ENCODE measurements at places on chromosomes 4 and X.

- no peak for DNase-seq
Observed at GRCh38 chrX:17986440-17986839, 125.3 kb upstream of the RAI2 start.

- peak; percentile 40 for DNase-seq
Observed at GRCh38 chrX:29787656-29788055, 427.7 kb upstream of the MAGEB2 start.

DNA sequence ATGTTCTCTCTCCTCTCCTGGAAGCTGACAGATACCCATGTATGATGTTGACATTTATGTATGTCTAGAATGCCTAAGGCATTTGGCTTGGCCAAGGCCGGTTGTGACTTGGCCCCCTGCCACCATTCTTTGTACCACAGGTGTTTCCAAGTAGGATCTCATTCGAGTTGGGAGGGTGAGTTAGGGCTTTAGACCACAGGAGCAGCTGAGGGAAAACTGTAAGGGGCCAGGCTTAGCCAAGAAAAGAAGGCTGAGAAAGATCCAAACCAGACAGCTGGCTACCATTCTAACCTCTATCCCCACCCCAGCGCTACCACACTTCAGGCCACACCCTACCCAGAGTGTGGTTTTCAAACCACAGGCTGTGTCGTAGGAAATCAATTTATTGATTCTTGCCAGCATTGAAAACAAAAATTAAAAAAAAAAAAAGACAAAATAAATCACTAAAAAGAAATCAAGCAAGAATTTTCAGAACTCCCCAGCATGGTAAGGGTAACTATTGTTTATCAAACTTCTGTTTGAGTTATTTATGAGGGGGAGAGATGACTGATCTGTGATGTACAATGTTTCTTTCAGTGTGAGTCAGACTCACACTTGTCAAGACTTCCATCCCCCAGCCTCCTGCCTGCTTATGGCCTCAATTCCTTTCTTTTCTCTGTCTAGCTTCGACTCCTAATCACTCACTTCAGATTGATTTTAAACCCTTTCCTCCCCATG, 9.9 kb downstream of the TMSB4X start:
- no peak for DNase-seq

GRCh38 chrX:13511944-13512330, 57.5 kb upstream of the EGFL6 start:
- no peak for DNase-seq

GRCh38 chrX:42946544-42947194, 168.7 kb upstream of the PPP1R2C start:
- DNase-seq: no peak

DNA sequence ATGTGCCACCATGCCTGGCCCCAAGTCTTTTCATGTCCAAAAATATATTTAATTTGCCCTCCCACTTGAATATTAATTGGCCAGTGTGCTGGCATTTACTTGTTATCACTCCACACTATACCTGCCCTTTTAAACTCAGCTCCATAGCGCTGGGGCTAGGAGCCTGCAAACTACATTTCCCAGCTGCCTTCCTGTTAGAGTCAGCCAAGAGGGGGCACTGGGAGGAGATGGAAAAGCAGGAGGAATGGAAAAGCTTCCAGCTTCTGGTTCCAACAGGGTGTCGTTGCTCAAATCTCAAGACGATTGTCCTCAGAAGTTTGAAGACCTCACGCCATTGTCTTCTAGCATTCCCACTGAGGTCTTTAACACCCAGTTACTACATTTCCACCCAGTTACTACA, 315.5 kb downstream of the BCOR start:
- DNase-seq: no peak

DNA sequence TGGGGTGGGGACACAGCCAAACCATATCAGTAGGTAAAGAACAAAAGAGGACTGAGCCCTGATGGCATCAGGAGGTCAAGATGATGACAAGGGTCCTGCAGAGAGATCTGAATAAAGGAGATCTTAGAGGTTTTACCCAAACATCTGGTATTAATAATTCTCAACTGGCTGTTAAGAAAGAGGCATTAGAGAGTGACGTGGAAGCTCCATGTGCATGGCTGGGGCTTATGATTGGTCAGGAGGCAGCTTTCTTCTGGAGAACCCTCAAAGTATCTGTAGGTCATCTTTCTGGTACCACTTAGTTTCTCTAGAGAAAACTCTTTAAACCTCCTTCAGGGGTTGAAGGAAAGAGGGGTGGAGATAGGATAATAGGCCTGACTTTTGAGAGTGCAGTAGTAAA, 18.7 kb downstream of the MGST2 start:
- DNase-seq: peak; percentile 62

- no peak for DNase-seq
Observed at GRCh38 chrX:118058924-118059323, 57.7 kb downstream of the KLHL13 start.

DNA sequence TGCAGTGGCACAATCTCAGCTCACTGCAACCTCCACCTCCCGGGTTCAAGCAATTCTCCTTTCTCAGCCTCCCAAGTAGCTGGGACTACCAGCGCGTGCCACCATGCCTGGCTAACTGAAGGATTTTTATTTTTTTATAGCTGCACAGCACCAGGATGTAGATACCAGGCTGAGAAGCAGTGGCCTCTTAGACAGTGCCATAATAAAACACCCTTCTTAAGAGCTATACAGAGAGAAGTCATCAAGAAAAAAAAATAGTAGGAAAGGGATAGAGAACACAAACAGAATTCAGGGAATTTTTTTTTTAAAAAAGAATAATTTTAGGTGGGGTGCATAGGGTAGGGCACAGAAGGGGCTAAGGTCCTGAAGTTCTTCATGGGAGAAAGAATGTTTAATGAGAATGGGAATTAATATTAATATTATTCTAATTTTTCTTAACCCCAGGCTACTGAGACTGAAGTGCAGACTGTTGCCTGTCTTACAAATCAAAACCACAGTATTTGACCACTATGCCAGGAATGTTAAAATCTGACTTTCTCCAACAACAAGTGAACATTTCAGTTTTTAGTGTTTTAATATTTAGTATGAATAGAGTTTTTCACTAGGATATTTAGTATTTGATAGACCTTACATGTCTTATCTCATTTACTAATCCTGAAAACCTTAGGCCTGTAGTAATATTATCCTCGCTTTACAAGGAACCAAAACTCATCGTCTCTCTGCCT, 146.7 kb downstream of the KCNIP4 start:
- DNase-seq: no peak

DNA sequence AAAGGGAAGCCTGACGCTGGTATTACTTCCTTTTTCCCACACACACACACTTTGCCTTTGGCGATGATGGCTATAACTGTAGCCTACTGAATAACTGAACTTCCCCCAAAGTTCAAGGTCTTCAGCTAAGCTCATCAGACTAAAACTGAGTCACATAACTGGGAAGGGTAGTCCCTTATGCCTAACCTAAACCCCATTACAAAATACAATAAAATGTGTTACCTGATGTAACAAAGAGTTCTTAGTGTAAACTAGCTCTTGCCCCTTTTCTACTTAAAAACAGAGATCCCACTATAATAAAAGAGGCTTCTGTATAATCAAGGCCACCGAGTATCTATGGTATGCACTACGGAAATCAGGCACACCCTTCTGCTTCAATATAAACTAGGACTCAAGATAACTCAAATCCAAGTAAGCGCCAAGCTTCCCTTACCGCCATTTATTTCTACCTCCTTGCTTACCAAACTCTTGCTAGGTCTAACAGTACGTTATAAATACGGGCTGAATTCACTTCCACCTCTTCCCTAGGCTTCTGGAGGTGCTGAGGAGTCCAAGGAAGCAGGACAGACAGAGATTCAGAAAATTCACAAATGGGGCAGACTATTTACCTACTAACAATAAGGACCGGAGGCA, 2.4 kb downstream of the OTUD4 start:
- DNase-seq: no peak

- no peak for DNase-seq
Observed at GRCh38 chr4:152392079-152392478, 143.8 kb downstream of the FBXW7 start.

DNA sequence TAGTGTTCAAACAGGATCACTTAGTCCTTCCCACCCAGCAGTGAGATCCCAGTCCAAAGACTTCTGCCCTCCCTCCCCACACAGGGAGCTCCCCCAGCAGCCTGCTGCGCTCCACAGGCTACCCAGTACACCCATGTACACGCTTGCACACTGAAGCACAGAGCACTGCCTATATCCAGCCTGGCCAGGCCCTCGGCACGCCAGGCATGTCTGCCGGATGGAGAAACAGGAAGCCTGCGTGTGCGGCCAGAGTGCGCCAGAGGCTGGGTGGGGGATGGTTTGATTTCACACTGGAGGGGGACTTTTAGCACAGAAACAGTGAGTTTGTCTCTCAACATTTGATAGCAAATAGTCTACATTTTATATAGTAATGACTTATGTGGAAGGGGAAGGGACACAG, 833.5 kb upstream of the IGFBP7 start:
- peak; percentile 17 for DNase-seq

- no peak for DNase-seq
Observed at GRCh38 chr4:146123231-146123630, 52.3 kb upstream of the LSM6 start.

GRCh38 chrX:20378233-20378920, 111.7 kb upstream of the RPS6KA3 start:
- no peak for DNase-seq

DNA sequence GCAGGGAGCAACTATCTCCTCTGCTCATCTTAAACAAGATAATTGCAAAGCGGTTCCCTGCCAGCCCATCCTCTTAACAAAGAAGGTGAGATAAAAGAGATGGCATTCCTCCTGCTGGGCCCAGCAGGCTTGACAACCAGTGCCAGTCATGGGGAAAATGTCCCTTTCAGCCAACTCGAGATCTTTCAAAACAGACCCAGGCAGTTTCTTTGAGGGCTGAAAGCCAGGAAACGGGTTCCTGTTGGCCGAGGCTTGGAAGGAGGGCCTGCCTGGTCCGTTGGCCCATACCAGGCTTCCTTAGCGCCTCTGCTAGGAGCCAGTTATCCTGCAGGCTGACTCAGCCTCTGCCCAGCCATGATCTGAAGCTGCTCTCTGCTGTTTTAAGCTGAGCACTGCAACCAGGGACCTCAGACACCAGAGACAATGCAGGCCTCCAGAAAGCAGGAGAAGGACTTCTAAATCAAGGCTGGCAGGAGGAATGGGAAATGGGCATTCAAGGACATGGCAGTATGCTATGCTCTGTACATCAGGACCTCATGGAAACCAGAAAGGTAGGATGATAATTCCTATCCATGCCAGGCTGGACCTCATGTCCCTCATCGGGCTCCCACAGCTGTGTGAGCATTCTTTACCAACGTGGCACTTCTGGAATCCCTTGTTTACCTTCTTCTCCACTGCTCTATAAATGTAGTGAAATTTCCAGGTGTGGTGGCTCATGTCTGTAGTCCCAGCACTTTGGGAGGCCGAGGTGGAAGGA, 42.4 kb upstream of the SLC2A9 start:
- peak; percentile 84 for DNase-seq

DNA sequence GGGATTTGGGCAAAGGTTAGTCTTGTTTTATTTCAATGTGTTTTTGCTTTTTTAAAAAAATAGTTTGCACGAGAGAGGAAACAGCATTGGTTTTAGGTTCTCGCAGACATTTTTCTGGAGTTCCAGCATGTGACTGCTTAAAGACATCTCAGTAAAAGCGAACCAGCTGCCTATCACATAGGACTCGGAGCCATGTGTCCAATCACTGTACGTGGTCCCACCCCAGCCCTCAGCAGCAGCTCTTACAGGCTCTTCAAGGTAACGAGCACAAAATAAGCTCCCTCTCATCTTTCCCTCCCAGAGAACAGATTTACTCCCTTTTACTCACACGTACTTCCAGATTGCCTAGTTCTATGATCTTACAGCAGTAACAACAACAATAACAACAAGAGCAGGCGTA, 68.7 kb downstream of the MCF2 start:
- DNase-seq: no peak

GRCh38 chr4:189765301-189765700, 175.4 kb upstream of the FRG1 start:
- DNase-seq: no peak

- peak; percentile 39 for DNase-seq
Observed at GRCh38 chr4:52984462-52984881, 122.4 kb downstream of the RASL11B start.

- DNase-seq: peak; percentile 94
Observed at GRCh38 chr4:119025916-119026661, 109.5 kb upstream of the MYOZ2 start.
